ENCODE measurements at places on chromosomes 3 and 15.

DNA sequence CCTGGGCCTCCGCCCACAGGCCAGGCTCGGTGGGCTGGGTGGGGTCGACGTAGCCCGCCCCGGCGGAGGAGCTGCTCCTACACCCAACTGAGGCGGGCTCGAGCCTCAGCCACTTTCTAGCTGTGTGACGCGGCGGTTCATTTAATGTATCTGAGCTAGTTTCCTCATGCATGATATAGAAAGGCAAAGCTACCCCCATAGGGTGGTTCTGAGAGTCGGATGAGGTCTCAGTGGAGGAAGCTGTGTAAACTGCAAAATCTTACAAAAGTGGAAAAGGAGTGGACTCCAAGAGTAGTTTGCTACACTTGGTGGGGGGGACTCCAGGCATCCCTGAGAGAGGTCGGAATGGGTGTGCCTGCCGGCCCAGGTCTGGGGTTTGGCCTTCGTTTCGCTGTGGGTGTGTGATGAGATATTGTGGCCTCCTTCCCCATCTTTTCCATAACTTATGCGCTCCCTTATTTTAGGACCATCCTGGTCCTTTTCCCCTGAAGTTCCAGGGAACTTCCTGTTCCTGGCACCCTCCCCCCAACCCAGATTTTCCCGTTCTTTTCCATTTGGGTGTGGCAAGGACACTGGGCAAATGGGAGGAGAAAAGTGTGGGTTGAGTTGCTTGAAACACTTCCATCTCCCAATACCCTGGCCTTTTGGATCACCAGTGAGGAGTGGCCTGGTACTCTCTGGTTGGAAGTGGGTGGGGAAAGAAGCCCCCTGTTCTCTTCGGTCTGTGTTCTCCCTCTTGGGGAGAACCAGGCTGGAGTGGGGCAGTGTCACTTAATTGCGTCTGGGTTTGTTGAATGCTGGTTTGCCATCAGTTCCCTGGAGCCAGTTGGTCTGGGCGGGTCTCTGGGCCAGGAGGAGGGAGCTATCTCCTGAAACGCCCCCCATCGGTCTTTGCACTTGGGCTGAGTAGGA lies 1.1 kb downstream of the PDIA5 start:
- peak overlapping the region; percentile 85 for H3K27ac ChIP-seq
- no peaks in the 10 kb centered on the region for H3K36me3 ChIP-seq
- no peaks in the 10 kb centered on the region for H3K27me3 ChIP-seq

GRCh38 chr15:87564681-87565080 lies 691.9 kb downstream of the NTRK3 start:
- no peak for DNase-seq
- H3K4me3 ChIP-seq, result no peak overlapping the region
- H3K27ac ChIP-seq, result no peak overlapping the region
- H3K36me3 ChIP-seq, result no peaks in the 10 kb centered on the region

GRCh38 chr15:100429116-100429728 lies 87.4 kb upstream of the ADAMTS17 start:
- H3K4me1 ChIP-seq, result no peaks in the 10 kb centered on the region
- no peak overlapping the region for H3K4me3 ChIP-seq
- H3K36me3 ChIP-seq, result no peaks in the 10 kb centered on the region
- H3K27me3 ChIP-seq, result no peaks in the 10 kb centered on the region
- H3K27ac ChIP-seq, result no peak overlapping the region

DNA sequence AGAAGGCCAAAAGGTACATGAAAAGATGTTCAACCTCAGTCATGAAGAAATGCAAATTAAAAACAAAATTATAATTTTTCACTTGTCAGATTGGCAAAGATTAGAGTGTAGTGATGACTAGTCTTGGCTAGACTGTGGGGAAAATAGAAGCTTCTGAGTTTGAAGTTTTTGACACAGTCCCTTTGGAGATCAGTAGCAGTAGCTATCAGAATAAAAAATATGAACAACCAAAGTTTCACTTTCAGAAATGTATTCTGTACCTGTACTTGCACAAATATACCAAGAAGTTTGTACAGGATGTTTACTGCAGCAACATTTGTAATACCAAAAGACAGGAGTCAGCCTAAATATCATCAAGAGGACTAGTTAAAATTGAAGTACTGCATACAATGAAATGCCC lies 14.1 kb downstream of the ATP2C1 start:
- H3K4me3 ChIP-seq, result no peak overlapping the region
- H3K36me3 ChIP-seq, result no peaks in the 10 kb centered on the region
- no peak for DNase-seq
- no peaks in the 10 kb centered on the region for H3K27me3 ChIP-seq

GRCh38 chr15:38053776-38054175 lies 119.3 kb downstream of the TMCO5A start:
- H3K36me3 ChIP-seq, result no peaks in the 10 kb centered on the region
- no peaks in the 10 kb centered on the region for H3K4me1 ChIP-seq
- no peak overlapping the region for H3K4me3 ChIP-seq
- H3K27ac ChIP-seq, result no peak overlapping the region
- H3K27me3 ChIP-seq, result no peaks in the 10 kb centered on the region

DNA sequence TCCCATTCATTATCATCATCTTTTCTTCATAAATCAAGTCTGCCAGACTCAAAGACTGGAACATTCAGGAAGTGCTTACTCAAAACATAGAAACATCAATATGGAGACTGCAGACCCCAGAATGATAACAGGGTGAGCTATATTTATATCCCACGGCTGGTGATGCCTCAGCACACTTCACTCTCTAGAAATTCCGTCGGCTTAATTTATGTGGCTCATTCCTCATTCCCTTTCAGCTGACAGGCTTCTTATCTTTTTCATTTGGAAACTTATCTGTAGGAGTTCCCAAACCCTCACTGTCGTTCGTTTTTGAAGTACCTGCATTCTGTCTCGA lies 45.5 kb downstream of the RFTN1 start:
- no peak overlapping the region for H3K4me3 ChIP-seq
- no peaks in the 10 kb centered on the region for H3K27me3 ChIP-seq
- no peak for DNase-seq
- peaks cover 81% of the 10 kb centered on the region for H3K4me1 ChIP-seq

- no peak for DNase-seq
- H3K4me1 ChIP-seq, result no peaks in the 10 kb centered on the region
- H3K27ac ChIP-seq, result no peak overlapping the region
- H3K36me3 ChIP-seq, result no peaks in the 10 kb centered on the region
These were observed 65.1 kb upstream of the LEKR1 start for GRCh38 chr3:156761007-156761406.

DNA sequence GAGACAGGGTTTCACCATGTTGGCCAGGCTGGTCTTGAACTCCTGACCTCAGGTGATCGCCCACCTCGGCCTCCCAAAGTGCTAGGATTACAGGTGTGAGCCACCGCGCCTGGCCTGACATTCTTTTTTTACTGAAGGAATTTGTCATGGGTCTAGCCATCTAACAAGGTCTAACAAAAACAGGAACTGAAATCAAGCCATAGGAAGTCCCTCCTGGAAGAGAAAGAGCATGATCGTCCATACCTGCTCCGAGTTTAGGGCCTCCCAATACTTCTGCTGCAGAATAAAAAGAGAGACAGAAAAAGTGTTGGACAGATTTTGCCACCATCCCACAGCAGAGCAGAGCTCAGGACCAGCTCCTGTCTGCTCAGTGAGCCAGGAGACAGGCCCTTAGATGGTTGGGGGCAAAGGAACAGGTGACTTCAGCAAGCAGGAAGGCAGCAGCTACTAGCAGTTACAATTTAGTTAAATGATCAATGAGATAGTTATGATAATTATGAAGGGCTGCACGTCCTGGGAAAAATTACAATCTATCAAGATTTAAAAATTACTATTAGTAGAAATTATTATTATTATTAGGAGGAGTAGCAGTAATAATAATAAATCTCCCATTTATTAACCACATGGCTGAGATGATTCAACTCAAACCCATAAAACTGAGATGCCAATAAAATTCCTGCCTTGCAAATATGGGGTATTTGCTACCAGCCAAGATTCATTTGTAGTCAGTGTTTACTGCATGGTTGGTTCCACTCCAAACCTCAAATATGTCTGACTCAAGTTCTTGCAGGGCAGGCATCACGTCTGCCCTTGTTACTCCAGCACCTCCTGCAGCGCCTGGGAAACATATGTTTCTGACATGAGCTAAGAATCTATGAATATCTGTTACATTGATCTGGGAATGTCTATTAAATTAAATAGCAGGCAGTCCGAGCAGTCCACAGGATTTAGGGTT lies 40.1 kb downstream of the TMEM44 start:
- no peaks in the 10 kb centered on the region for H3K4me1 ChIP-seq
- H3K27ac ChIP-seq, result no peak overlapping the region

- no peak overlapping the region for H3K27ac ChIP-seq
- no peaks in the 10 kb centered on the region for H3K36me3 ChIP-seq
- H3K4me1 ChIP-seq, result no peaks in the 10 kb centered on the region
- H3K27me3 ChIP-seq, result no peaks in the 10 kb centered on the region
- H3K4me3 ChIP-seq, result no peak overlapping the region
- no peak for DNase-seq
These were observed 228.7 kb upstream of the ST8SIA2 start for GRCh38 chr15:92165001-92165346.

DNA sequence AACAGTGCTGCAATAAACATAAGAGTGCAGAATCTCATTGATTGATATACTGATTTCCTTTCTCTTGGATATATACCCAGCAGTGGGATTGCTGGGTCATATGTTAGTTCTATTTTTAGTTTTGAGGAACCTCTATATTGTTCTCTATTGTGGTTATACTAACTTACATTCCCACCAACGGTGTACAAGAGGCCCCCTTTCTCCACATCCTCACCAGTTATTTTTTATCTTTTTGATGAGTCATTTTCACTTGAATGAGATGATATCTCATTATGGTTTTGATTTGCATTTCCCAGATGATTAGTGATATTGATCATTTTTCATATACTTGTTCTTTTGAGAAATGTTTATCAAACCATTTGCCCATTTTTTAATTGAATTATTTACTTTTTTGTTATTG lies 12.4 kb upstream of the IREB2 start:
- H3K36me3 ChIP-seq, result no peaks in the 10 kb centered on the region
- no peak for DNase-seq
- H3K4me3 ChIP-seq, result no peak overlapping the region
- H3K27me3 ChIP-seq, result no peaks in the 10 kb centered on the region

DNA sequence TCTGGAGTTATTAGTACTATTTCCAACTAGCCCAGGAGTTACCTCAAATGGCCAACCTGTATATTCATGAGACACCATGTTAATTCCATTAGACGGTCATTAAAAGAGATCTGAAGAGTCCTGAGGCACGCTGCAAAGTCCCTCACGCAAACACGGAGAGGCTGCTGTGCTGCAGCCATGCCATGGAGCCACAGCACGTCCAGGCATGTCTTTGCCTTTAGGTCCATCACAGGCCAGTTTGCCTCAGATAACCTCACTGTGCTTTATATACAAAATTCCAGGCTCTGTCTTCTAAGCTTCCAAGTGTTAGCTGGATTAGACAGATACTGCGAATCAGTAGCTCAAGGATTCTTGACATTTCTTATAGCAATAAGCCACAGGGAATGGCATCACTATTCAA lies 9.8 kb upstream of the PLAAT1 start:
- H3K27ac ChIP-seq, result no peak overlapping the region
- no peak for DNase-seq
- H3K4me1 ChIP-seq, result no peaks in the 10 kb centered on the region
- H3K4me3 ChIP-seq, result no peak overlapping the region

GRCh38 chr3:30085486-30085885 lies 520.9 kb upstream of the TGFBR2 start:
- no peaks in the 10 kb centered on the region for H3K4me1 ChIP-seq
- no peaks in the 10 kb centered on the region for H3K27me3 ChIP-seq
- H3K4me3 ChIP-seq, result no peak overlapping the region
- no peaks in the 10 kb centered on the region for H3K36me3 ChIP-seq
- DNase-seq, result no peak

- no peaks in the 10 kb centered on the region for H3K36me3 ChIP-seq
- DNase-seq, result no peak
- no peak overlapping the region for H3K27ac ChIP-seq
- no peak overlapping the region for H3K4me3 ChIP-seq
- no peaks in the 10 kb centered on the region for H3K27me3 ChIP-seq
These were observed 171.5 kb downstream of the IL5RA start for GRCh38 chr3:2938711-2939110.

DNA sequence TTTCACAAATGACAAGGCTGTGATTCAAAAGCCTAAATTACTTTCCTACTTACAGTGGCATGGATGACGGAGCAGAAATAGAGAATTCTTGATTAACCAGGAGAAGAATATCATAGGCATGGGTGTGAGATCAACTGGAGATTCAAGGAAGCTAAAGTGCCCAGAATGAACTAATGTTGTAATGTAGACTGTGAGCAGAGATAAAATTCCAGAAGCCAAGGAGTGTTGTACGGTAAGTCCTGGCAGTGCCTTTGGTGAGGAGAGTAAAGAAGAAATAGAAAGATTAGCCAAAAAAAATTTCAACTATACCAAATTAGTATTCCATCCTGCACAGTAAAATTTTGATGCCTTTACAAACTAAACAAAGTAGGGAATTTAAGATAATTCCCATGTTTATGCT lies 75.9 kb downstream of the ZBTB20 start:
- H3K4me1 ChIP-seq, result peaks cover 12% of the 10 kb centered on the region
- DNase-seq, result no peak
- peaks cover 9% of the 10 kb centered on the region for H3K36me3 ChIP-seq
- H3K4me3 ChIP-seq, result no peak overlapping the region
- H3K27me3 ChIP-seq, result no peaks in the 10 kb centered on the region

GRCh38 chr15:58070801-58071418 lies 5.4 kb upstream of the ALDH1A2 start:
- peak; percentile 74 for DNase-seq
- peaks cover 15% of the 10 kb centered on the region for H3K4me1 ChIP-seq
- H3K27me3 ChIP-seq, result peaks cover 6% of the 10 kb centered on the region
- H3K4me3 ChIP-seq, result no peak overlapping the region
- H3K36me3 ChIP-seq, result no peaks in the 10 kb centered on the region

- no peaks in the 10 kb centered on the region for H3K4me1 ChIP-seq
- no peak for DNase-seq
- no peaks in the 10 kb centered on the region for H3K27me3 ChIP-seq
- no peaks in the 10 kb centered on the region for H3K36me3 ChIP-seq
- no peak overlapping the region for H3K4me3 ChIP-seq
These were observed 43.5 kb upstream of the ALCAM start for GRCh38 chr3:105323274-105323599.

DNA sequence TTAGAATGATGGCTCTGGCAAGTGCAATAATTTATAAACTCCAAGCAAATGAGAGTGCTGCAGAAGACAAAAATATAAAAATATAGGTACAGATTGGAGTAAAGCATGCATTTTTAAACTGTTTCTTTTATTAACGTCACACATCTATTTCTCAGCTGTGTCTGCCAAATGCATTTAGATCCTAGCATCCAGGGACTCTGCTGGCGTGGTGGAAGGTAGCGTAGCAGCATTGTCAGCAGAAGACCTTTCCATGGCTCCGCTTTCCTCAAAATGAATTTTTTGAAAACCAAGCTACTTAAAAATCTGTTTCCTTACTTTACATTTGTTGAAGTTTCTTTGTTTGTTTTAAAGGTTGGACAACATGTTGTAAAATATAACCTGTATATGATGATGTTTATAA lies 16.3 kb upstream of the ATP10A start:
- no peaks in the 10 kb centered on the region for H3K4me1 ChIP-seq
- DNase-seq, result no peak
- H3K27me3 ChIP-seq, result no peaks in the 10 kb centered on the region
- H3K36me3 ChIP-seq, result no peaks in the 10 kb centered on the region

GRCh38 chr3:170508839-170509238 lies 77.0 kb downstream of the SLC7A14 start:
- H3K27me3 ChIP-seq, result no peaks in the 10 kb centered on the region
- H3K27ac ChIP-seq, result no peak overlapping the region
- H3K4me1 ChIP-seq, result no peaks in the 10 kb centered on the region

All from spleen (tissue), 13 donors.